ENCODE measurements at places on chromosomes 6 and 20.

GRCh38 chr20:58889798-58890517, 37.4 kb downstream of the GNAS start:
- no peak for DNase-seq

DNA sequence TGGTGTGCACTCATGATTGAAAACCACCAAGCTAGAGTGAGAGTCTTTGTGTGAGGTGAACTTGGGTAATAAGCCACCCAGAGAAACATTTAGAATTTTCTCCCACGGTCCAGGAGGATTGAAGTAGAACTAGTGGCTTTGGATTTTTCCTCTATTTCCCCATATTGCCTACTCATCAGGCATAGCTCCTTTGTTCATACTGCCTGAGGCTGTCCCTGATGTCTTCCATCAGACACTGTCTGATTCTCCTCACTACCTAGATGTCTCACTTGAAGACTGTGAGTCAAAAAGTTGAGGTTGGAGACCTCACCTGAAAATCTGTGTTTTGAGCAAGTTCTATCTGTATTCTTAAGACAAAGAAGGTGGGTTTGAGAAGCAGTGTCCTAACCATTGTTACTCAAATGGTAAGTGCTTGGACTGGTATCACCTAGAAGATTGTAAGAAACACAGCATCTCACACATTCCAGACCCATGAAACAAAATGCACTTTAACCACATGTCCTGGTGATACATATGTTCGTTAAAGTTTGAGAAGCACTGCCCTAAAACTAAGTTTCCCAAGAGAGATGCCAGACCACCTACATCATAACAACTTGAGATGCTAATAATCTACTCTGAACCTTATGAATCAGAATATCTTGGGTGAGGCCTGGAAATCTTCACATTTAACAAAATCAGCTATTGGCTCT, 523.4 kb upstream of the BTBD3 start:
- DNase-seq = no peak

DNA sequence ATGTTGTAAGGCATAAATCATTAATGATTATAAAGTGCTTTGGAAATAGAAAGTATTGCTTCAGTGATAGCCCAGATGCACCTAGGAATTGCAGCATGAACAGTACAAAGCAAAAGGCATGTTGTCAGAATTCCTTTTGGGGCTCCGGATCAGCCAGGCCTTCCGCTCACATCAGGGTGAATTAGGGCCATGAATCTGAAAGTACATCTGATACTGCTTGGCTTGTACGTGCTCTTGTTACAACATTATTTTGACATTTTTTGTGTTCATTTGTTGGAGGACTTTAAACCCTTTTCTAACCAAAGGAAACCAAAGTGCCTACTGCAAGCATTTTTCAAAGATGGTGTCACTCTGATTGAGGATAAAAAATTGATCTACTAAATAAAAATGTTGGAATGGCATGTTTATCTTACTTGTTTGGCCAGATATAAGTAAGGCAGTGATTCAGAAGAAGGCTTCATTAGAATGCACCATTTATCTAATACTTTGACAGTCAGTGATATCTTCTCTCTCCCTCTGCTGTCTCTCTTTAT, 1005.6 kb upstream of the FLRT3 start:
- DNase-seq = no peak

- DNase-seq = no peak
Measured at GRCh38 chr20:43936805-43937204, 22.2 kb downstream of the TOX2 start.

DNA sequence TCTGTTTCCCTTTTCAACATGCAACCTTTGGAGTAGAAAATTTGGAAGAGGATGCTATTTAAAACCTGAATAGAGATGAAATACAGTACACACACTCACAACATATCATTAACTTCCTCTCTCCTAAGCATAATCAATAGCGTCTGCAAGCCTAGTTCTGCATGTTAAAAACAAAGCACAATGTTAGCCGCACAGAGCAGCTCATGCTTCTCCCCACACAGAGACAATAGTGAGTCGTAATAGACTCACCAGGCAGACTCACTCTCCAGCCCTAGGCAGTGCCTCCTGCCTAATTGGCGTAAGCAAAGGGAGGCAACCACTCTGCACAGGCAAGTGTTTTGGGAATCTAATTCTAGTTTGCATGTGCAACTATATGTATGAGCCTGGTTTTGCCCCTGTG, 45.8 kb upstream of the ARID1B start:
- DNase-seq = no peak

DNA sequence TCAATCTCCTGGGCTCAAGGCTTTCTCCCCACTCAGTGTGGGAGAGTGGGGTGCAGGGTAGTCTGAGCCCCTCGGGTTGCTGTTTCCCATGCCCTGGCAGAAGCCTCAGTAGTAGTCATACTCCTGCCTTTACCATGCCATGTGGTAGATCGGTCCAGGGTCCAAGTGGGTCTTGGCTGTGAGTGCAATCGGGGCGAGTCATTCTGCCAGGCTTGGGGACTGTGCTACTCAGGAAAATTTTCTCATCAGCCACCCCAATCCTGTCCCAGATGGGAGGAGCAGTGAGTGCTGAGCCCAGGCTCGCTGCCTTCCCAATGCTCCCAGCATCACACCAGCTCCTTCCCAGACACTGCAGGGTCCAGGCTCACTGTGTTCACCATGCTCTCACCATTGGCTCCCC, 10.7 kb upstream of the RAET1L start:
- no peak for DNase-seq

GRCh38 chr6:56999049-56999448, 44.1 kb downstream of the BEND6 start:
- no peak for DNase-seq

DNA sequence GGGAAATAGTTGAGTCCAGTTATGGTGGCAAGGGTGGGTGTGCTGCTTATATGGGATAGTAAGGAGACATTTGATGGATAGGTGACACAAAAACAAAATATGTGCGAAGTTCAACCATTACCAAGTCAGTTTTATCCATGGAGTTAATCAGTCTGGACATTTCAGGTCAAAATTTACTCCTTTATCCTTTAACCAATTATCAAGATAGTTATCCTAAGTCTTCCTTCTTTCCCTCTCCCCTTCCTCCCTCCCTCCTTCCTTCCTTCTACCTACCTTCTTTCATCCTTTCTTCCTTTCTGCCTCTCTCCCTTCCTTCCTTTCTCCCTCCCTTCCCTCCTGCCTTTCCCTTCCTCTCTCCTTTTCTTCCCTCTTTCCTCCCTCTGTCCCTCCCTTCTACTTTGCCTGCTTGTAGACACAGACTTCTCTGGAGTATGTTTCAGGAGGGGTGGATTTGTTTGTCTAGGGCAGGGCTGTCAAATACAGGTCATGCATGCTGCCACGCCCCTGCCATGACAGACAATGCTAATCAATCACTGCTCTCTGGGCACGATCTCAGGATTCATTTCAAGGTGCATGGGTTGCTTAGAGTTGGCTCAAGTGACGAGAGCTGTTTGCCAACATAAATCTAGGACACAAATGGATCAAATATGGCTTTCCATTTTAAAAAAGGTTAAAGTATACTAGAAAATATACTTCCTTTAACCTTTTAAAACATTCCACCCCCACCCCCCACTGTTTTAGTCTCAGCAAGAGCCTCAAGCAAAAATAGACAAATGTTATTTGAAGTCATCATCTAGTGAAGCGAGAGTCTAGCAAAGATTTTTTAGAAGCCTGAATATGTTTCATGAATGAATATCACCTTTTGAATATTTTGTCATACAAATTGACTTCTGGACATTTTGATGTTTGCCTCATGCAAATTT, 281.6 kb upstream of the CITED2 start:
- no peak for DNase-seq

GRCh38 chr20:33522256-33522820, 32.4 kb downstream of the CBFA2T2 start:
- no peak for DNase-seq

- no peak for DNase-seq
Measured at GRCh38 chr6:152293404-152293803, 343.8 kb downstream of the SYNE1 start.

GRCh38 chr6:66558189-66558588, 851.2 kb upstream of the EYS start:
- DNase-seq = no peak

DNA sequence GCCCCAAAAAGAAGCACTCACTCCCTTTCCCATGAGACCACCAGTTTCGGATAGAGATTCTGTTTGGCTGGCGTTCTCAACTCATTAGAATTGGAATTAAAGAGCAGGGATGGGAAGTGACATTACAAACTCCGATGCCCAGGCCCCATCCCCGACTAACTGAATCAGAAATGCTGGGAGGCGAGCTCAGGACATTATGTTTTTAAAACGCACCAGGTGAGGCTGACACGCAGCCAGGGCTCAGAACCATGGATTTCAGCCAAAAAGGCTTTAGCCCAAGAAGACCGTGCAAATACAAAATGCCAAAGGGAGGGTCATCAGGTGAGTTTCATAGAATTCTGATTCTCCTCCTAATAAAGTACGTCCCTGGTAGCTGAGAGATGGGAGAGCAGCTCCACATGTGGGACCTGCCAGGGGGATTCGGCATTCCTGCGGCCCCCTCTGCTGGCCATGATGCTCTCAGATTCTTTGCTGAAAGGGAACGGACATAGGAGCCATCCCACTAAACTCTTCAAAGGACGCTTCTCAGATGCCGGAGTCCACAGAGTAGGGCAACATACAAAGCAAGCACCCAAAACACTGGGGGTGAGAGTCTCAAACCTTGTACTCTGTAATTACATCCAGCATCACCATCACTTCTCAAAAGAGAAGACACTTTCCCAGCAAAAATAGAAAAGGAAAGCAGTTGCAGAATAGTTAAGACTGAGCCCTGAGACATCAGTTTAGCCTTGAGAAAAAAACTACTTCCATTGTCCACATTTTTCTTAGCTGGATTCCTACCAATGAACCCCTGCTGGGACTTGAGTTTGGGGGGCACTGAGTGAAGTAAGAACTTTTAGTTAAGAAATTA, 205.2 kb downstream of the BMP7 start:
- no peak for DNase-seq

GRCh38 chr6:100353276-100354015, 111.3 kb downstream of the SIM1 start:
- no peak for DNase-seq

DNA sequence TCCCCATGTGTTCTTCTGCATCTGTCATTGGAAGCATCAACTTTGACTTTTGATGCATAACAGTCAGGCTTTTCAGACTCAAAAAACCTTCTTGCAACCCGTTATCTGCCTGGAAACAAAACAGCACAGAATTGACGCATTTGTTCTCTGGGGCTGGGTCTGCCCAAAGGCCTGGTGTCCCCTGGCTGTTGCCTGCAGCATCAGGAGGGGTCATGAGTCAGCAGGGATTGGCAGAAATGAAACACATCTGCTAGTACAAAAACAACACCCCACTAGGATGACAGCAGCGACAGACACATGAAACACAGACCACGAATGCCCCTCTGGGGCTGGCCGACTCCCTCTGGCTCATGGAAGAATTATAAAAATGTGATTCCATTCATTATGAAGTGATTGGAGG, 157.6 kb upstream of the INSM1 start:
- DNase-seq = no peak

DNA sequence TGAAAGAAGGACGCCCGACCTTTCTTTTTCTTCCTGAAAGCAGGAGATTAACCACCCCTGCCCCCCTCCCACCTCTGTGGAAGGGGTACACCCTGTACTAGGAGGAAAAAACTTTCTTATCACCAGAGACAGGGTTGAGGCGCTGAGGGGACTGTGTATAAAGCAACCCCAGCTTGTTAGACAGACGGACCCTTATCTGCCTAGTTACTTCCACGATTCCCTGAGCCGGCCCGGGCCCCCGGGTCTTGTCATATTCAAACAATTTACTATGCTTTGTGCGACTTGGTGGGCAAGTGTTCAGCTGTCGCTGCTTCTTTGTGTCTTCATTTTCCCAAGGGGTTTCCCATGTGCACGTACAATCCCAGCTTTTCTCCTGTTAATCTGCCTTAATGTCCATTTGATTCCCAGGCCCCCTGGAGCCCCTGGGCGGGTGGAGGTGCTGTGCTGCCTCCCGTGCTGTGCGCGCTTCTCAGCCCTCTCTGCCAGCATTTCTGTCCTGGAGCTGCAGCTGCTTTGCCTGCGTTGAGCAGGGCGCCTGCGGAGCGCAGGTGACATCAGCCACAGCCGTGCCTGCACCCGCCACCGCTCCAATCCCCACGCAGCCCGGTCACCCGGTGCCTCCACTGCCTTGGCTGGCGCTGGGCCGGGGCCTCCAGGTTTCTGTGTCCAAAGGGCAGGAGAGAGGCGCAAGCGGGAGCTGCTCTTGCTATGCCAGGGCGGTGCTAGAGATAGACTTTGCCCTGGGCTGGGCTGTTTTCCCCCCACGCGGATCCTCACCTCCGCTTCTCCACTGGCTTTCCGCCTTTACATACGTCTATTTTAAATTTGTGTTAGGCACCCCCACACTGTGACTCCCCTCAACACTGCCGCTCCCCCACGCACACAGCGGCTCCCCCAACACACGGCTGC, 96.2 kb downstream of the TTLL2 start:
- no peak for DNase-seq

DNA sequence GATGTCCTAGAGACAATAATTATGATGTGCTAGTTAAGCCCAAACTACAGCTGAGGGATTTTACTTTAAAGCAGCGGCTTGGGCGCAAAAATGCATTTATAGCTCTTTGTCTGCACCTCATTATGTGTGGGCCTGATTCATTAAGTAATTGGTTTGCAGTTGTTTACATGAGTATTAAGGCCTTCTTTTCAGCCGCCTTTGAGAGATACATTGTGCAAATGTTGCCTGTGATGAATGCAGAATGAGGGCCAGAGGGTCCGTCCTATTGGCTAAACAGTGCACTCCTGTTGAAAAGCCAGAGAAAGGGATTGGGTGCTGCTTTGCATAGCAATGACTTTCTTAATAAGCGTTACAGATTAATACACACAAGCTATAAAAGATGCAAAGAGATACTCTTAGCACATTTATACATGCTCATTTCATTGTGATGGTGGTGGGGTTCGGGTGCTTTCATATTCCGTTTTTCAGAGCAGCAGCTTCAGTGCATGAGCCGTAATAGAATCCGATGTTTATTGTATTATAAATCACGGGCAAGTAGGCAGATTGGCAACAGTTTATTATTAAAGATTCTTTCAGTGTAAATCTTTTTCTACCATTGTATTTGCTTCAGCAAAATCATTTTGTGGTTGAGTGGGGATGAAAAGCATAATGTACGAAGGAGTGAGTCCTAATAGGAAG, 68.2 kb upstream of the XRN2 start:
- DNase-seq = no peak

DNA sequence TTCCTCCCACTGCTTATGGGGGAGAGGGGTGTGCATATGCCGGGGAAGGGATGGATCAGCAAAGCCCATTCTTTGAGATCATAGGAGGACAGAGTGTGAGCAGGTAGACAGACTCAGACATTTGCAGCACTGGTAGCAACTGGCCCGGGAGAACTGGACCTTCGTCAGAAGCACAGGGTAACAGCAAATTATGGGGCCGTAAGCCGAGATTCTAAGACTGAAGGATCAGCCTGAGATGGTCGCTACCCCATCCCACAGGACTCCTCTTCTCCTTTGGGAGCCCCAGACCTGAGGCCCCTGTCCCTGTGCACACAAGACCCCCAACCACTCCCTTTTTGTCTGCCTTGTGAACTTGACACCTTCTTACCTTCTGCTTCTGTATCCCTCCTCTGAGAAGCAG, 106.5 kb downstream of the TOX2 start:
- no peak for DNase-seq

GRCh38 chr6:16450821-16451220, 212.4 kb downstream of the GMPR start:
- DNase-seq = no peak

Measured in CD4-positive, alpha-beta T cell treated with Interleukin-6 at 100 ng/mL for 8 hours (primary cell).